Thyroid gland (tissue), 4 donors: ENCODE measurements at places on chromosomes 3 and 15.
A peak's percentile ranks its signal among the peaks of the same experiment; 100 is the strongest.

DNA sequence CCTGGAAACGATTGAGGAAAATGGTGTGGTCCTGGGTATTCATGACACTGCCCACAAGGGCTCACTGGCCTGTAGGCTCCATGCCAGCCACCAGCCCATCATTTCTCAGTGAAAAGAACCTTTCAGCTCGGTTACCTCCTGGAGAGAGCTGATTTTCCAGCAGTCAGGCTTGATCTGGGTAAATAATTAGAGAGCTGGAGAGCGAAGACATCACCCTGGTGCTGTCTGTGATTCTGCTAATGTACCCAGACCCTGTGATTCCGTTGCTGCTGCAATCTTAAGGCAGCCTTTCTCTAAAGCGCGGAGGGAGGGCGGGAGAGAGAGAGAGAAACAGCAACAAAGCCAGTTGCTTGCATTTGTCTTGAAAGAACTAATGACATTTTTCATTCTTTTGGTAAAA is 221.9 kb upstream of the TOPAZ1 start:
- peak; percentile 72 for DNase-seq

DNA sequence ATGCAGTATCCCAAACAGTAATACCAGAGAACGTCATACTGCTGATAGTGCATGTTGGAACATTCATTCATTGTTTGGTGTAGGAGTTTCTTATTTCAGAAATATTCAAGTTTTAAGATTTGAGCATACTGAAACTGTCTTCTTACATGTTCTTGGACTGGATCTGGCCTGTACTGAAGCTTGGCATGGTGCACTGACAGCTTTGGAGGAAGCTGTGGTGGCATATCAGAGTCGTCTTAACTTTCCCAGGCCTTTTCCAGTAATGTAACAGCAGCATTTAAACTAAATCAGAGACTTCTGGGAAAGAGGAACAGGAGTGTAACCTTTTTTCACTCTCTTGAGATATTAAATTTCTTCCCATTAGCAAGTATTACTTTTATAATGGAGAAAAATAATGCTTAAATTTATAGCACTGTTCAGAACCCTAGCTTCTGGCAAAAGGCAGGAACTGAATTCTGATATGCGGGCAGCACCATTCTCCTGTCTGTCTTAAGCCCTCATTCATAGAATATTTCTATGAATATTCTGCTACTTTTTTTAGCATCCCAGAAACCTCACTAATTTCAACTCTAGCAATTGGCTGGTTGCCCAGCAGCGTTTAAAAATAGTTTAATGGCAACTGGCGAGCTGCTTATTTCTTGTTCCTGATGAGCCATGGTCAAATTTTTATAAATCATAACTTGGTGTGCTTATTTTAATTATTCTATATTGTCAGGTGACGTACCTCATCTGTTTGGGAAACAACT is 31.1 kb downstream of the DNAJC13 start:
- peak; percentile 13 for DNase-seq

DNA sequence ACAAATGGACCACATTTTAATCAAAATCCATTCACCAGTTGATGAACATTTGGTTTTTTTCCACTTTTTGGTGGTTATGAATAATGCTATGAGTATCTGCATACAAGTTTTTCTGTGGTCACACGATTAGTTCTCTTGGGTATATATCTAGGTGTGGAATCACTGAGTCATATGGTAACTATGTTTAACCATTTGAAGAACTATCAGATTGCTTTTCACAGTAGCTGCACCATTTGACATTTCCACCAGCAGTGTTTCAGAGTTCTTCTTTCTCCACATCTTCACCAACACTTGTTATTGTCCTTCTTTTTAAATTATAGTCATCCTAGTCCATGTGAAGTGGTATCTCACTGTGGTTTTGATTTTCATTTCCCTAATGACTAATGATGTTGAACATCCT is 33.3 kb upstream of the ATG7 start:
- DNase-seq, result no peak

GRCh38 chr3:149917124-149917667 is 53.5 kb downstream of the PFN2 start:
- no peak for DNase-seq

DNA sequence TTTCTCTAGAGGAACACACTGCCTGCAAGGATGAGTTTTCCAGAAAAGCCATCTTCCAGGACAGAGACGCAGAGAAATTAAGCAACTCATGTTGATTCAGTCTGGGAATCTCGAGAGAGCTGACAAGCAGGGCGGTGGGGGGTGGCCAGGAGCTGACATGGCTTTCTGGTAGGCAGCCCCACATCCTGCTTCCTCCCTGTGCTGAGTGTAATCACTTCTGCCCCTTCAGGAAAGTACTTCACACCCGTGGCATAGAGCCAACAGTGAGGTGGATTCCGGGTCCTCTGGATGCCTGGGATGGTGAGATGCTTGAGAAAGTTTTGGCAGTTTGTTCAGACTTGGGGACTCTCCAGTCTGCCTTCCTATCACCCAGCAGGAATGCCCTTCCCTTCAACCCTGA is 221.1 kb downstream of the SLCO3A1 start:
- DNase-seq, result peak; percentile 92

DNA sequence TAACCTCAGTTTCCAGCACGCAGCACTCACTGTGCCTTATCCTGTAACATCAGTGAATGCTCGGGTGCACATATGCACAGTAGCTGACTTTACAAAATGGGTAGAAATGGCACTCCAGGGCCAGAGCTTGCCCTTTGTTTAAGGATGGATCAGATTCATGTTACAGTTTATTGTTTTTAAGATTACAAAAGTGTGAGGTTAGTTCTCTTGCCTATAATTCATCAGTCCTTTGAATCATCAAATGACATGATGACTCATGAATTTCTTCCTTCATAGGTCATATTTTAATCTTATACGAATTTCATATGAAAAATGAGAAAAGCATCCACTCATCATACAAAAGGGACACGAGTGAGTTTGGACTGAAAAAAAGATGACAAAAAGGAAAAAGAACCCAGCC is 545.3 kb downstream of the GBE1 start:
- DNase-seq, result no peak
